Activated CD4-positive, alpha-beta T cell treated with anti-CD3 and anti-CD28 coated beads for 48 hours (primary cell): ENCODE measurements at places on chromosomes 12 and 14.

GRCh38 chr14:88941414-88941813 lies 117.0 kb downstream of the TTC8 start:
- DNase-seq: no peak

DNA sequence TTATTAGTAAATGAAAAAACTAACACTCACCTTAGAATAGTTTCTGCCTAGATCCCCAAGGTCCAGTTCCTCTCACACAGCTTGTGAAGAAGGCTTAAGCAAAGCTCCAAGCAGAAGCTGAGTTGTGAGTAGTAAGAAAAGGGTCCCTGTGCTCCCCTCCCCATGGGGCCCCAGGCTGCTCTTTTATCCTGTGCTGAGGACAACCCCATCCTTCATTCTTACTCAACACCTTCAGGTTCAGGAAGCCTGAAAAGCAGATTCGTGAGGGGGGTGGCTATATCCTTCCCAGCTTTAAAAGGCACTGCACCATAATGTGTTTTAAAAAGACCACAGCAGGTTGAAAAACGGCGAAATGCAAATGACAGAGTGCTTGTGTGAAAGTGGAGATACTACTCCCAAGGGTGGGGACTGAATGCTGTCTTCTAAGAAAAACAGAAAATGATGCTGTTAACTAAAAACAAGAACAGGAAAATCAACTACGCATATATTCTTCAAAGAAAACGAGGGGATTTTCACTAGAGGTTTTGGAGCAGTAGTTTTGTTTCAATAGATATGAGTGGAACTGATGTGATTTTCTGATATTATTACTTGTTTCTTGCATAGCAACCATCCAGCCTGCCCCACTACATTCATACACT lies 182.7 kb downstream of the KTN1 start:
- DNase-seq: no peak

DNA sequence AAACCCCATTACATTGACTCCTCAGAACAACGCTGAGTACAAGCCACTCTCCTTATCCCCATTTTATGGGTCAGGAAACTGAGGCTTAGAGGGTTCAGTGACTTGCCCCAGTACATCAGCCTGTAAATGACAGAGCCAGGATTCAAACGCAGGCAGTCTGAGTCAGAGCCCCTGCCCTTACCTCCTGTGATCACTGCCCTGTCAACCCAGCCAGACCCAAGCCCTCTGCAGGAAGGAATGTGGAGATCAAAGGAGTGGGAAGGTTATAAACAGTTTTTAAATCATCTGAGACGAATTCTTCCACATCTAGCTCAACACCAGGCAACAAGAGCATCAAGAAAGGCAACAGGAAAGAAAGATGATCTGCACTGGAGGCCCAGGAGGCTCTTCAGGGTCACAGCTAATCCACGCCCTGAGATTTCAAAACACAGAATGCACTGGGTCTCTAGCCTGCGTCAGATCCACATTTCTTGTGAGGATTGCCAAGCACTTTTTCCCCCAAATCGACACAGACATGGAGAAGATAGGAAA lies 38.5 kb downstream of the SPTB start:
- DNase-seq: no peak

DNA sequence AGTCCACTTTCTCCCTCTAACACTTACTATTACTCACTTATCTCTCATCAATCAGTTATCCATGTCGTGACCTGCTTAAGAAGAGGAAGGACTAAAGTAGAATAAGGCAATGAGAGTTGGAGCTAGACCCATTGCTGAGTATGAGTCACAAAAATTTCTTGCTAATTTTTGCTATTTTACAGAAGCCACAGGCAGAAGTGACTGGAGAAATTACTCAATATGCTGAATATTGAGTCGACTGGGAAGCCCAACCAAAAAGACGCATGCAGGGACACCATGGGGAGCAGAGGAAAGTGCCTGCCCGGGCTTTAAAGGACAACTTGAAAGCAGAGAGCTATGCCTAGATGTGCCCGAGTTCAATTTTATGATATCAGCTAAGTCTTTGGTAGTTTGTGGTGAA lies 115.4 kb upstream of the FOXG1 start:
- DNase-seq: no peak

GRCh38 chr12:122099856-122100255 lies 21.3 kb downstream of the MLXIP start:
- no peak for DNase-seq

- DNase-seq: no peak
These were observed 65.7 kb downstream of the ATP2B1 start for GRCh38 chr12:89642959-89643358.

DNA sequence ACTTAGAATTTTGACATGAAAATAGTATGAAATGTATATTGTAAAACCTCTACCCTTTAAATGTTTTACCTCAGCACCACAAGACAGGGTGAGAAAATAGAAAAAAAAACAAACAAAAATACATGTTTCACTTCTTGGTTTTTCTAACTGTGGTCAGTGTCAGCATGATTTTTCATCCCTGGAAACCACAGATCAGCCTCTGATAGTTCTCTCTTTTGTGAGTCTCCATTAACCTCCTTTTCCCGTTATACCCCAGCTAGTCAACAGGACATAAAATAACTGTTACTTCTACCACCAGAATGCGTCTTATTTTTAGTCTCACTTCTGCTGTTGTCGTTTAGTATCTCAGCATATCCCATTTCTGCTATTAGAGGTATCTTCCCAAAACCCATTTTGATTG lies 48.3 kb upstream of the KCNMB4 start:
- no peak for DNase-seq

DNA sequence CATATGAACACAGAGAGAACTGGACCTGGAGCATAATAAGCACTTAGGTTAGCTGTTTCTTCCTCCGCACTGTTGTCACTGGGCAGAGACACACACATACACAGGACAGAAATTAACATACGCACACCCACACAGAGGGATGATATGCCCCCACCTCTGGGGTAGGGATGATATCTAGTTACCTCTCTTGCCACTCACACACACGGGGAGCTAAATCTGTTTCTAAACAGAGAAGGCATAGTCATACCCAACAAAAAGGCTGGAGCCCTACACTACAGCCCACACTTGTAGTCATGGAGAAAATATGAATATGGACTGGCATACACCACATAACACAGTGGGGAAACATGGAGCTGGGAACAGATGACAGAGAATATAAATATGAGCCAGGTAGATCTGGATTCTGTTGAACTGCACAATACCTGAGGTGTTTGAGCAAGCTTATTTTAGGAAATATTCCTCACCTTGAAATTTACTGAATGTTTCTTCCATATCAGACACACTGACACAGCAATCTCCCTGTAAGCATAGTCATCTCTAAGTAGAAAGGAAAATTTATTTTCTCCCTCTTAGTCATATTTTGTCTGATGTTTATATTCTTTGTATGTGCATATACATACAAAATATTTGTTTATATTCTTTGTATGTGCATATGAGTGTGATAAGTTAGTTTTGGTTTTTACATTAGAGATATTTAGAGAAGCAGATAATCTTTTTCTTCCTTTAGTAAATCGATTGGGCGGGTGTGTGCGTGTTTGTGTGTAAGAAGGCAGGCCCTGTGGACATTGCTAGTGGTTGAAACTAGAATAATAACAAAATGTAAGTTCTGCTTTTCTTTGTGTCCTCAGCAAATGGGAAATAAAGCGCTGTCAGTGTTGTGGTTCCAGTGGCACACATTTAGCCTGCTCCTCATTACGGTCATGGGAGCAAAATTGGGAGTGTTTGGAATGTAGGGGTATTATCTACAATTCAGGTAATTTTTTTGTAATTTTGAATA lies 20.9 kb upstream of the SCFD1 start:
- DNase-seq: no peak

DNA sequence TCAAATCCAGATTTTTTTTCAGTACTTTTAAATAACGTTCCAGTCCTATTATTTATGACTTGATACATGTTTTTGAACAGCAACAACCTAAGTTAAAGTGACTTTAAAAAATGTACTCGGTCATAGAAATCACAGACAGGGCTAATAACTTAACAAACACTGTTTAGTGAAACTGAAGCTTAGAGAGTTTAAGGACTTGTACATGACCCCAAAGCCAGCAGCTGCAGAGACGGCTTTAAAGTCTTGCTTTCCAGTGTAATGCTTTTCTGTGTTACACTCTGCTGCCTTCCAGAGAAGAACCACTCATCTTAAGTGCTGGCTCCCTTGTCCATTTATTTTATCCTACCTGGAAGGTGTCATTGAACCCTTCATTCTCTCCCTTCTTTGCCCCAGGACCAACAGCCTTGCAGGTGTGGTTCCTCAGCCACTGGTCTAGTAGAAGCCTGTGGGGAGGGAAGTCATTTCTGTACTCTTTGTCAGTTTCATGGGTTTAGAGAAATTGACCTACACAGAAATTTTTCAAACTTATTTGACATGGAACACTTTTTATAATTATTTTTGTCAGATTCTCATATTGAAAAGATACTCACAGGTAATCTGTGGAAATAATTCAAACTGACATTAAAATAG lies 60.9 kb downstream of the NAV3 start:
- no peak for DNase-seq

DNA sequence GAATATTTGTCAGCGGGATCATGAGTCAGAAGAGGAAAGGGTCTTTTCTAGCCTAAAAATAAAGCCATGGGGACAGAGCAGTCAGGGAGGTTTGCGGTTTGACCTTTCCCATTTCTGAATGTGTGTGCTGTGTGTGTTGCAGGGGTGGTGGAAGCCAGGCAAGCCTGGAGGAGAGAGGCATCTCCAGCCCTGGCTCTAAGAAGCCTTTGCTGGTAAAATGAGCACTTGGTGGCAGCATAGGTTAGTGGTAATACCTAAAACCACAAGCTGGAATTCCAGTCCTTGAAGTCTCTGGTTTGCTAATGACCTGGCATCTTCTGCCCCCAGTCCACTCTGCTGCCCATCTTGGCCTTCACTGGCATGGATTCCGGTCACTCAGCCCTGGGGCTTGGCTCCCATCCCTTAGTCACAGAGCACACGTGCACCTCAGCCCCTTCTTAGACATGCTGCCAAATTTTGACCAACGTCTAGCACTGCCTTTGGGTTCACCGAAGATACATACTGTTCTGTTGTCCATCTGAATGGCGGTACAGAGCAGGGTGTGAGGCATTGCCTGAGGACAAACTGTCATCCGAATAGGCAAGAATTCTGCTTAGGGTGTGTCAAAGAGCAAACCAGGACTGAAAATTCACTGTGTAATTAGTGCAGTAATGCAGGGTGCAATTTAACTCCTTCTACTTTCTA lies 52.7 kb downstream of the KCNA5 start:
- no peak for DNase-seq

GRCh38 chr12:2034633-2035430 lies 18.0 kb upstream of the CACNA1C start:
- peak; percentile 91 for DNase-seq

DNA sequence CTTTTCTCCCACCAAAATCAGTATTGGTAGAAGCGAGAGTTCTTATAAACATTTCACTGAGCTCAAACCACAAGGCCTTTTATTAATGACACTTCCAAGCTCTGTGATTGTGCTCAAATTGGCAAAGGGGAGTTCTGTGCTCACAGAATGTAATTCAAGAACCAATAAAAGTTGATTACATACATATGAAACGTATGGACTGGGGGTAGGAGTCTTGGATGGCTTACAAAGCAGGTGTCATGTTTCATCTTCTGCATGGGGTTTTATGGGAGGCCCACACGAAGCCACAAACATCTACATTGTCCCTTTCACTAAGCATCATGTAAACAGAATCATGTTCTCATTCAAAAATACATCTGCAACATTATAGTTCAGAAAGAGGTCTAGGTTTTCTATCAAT lies 828.3 kb downstream of the VRK1 start:
- DNase-seq: no peak

- DNase-seq: no peak
These were observed 623.3 kb downstream of the LRFN5 start for GRCh38 chr14:42229976-42230375.

- no peak for DNase-seq
These were observed 90.7 kb upstream of the PTPRR start for GRCh38 chr12:71011261-71011660.

GRCh38 chr14:76919431-76920330 lies 93.5 kb downstream of the LRRC74A start:
- peak; percentile 36 for DNase-seq

DNA sequence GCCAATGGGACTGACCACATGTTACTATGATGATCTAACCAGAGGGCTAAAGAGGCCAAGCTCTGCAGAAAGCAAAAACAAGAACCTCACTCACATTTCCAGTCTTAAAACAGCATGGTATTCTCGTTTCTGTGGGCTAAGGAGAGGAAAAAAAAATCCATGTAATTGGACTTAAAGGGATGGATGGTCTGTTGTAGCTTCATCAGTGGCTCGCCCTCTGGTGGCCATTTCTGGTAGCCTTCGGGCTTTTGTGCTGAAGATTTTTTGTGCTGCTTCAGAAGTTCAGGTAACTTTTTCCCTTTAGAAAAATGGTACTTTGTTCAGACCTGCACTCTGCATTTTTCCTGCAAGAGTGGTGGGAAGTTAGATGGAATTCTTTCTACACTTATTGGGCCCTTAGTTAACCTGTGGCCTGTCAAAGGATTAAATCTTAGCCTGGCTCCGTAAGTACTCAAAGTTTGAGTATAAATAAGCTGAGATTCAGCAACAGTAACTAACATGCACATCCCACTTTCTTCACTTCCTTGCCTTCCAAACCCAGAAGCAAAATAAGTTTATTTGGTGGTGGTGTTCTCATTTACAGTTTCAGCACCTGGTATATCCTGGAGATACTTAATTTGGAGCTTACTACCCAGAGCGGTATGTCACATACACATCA lies 22.3 kb downstream of the DCAF4 start:
- DNase-seq: peak; percentile 77

GRCh38 chr12:112122823-112123690 lies 2.3 kb upstream of the TRAFD1 start:
- DNase-seq: no peak

GRCh38 chr12:74988156-74988555 lies 221.5 kb downstream of the KCNC2 start:
- DNase-seq: no peak

DNA sequence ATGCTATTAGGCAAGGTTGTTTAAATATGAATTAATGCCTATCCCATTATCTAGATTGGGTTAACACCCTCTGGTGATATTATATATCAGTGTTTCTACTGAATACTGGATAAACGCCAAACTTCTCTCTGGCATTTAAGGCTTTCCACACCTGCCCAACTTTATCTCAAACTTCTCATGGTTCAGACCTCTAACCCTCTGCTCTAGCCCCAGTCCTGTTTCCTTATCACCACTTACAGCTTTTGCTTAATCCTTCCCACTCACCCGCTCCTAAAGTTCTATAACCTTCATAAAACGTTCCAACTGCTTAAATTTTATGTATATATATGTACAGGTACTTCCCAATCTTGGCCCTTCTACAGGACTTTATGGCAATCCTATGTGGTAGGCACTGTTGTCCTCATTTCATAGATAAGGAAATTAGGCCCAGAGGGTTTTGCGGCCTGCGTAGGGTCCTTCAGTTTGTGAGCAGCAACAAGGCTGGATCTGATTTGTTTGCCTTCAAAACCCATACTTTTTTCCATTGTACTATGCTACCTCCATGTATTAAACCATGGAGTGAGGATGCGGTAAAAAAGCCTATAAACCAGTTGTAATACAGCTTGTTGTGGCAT lies 1.2 kb downstream of the LPCAT3 start:
- no peak for DNase-seq

DNA sequence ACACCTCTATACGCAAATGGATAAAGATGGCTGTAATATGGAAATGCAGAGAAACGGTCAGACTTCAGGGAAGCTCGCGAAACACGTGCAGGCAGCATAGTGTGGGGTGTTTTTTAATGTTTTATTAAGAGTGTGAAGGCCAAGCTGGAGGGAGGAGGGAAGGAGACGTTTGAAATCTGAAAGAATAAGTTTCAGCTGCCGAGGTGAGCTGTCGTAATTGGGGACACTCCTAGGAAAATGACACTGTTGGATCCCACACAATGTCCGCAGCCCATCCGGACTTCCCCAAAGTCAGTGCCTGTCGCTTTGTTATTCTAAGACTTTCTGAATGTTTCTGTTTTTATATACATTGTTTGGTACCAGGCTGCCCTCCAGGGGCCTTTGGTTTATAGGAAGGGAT lies 8.3 kb downstream of the FZD10 start:
- DNase-seq: no peak
